ENCODE measurements at places on chromosomes 3 and 15. TPM values are rescaled to one million over a fixed set of nuclear protein-coding genes. Genes with fewer than 3 reads are reported as not detected.

Gene FBXW12
- not detected for total RNA-seq

Gene SNX33
- 3.0 TPM for total RNA-seq

Gene ARPIN
- not detected for total RNA-seq

Gene CHRM5
- total RNA-seq, result not detected

- no peak for DNase-seq
These were observed 15.0 kb downstream of the FRMD4B start for GRCh38 chr3:69370901-69371301.

DNA sequence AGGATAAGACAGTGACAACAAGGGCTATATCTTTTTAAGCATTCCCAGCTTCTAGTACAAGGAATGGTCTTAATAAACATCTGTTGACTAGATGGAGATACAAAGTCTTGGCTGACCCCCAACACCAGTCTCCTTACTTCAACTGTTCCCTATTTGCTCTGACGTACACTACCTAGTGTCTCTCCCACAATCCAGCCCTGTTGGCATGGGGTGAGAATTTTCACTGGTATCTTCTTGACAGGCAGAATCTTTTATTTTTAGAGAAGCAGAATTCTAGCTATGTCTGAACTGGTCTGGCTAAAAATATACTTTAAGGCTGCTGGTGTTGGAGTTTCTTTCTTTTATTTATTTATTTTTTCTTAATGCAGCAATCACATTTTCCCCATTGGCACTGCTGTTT is 82.0 kb downstream of the ETFA start:
- DNase-seq, result no peak

DNA sequence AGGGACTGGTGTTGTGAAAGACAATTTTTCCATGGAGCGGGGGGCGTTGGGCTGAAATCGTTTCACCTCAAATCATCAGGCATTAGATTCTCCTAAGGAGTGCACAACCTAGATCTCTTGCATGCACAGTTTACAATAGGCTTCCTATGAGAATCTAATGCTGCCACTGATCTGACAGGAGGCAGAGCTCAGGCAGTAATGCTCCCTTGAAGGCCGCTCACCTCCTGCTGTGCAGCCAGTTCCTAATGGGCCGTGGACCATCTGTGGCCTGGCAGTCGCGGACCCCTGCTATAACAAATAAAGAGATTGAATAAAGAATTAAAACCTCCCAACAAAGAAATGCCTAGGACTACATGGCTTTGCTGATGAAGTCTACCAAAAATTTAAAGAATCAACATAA is 25.3 kb upstream of the ANKRD28 start:
- DNase-seq, result no peak

DNA sequence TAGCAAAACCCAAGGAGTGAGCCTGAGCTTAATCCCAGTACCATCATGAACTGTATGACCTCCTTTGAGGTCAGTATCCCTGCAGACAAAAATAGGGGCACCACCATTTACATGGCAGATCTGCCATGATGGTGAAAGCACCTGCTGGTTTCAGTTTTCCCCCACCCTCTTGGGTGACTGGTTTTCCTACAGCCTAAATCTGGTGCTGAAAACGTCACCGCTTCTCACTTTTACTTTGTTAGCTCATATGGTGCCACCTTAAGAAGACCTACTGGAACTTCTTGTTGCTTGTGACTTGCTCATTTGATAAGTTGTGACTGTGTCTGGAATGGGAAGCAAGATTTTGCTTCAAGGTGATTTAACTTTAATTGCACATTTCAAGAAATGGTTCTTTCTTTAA is 5.1 kb downstream of the PPP1R2 start:
- DNase-seq, result peak; percentile 81

- no peak for DNase-seq
These were observed 176.4 kb upstream of the UBE2E1 start for GRCh38 chr3:23629181-23629894.

All from activated CD4-positive, alpha-beta memory T cell treated with anti-CD3 and anti-CD28 coated beads for 36 hours (primary cell).